Fibroblast of skin of back (primary cell): ENCODE measurements at places on chromosomes 1 and 21.

DNA sequence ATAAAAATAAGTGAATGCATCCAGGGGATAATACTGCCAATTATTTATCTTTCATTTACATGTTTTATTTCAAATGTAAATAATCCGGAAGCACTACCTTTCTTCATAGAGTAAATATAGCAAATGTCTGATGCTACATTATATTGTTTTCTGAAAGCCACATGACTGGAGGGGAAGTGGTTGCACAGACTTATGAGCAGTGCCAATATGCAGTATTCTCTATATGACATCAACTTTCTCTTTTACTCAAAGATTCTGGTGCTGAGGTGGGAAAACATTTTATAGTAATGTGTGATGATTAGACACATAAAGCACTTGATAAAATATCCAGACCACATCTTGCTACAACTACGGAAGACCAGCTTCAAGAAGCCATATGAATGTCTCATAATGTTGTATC, 314.7 kb downstream of the NEGR1 start:
- DNase-seq = no peak

- DNase-seq = no peak
Observed at GRCh38 chr1:184152974-184153373, 101.4 kb downstream of the TSEN15 start.

GRCh38 chr1:216944864-216945510, 221.8 kb upstream of the ESRRG start:
- no peak for DNase-seq

GRCh38 chr1:41698916-41699860, 214.7 kb upstream of the EDN2 start:
- DNase-seq = no peak

- DNase-seq = no peak
Observed at GRCh38 chr1:30753660-30754123, 3.9 kb downstream of the LAPTM5 start.

DNA sequence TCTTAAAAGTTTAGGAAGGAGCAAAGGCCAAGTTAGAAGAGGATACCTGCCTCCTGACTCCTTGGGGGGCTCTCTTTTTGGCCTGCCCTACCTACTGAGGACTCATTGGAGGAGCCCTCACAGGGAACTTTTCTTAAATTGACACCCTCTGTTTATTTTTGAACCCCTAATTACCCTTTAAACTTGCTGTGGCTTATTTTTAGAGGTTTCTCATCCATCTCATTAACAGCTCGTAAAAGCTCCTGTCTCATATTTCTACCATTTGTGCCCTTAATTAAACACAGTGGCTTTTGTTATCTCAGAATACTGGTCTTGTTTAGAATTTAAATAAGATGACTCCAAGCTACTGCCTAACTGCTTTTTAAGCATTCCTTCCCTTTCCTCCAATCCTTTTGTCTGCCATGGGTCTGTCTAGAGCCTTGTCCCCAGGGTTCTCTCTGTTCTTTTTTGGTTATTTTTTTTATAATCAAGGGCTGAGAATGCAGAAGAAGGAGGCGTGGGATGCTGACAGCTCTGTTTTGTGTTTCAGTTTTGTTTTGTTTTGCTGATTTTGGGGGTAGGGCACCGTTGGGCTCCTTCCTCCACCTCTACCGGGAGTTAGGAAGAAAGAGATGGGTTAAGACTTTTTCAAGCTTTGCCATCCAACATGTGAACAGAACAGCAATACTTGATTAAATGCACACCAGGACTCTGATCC, 78.0 kb downstream of the SYT6 start:
- DNase-seq = no peak

DNA sequence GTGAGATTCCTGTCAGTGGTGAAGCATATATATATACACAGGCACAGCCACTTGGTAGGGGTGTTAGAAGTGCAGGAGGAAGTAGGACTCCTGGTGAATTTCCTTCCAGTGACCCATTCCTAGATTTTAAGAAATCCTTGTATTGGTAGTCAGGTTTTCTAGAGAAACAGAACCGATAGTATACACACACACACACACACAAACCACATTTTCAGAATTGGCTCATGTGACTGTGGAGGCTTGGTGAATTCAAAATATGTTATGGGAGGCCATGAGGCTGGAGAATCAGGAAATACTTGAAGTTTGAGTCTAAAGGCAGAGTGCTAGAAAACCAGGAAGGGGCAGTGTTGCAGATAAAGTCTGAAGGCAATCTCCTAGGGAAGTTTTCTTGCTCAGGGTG, 114.2 kb downstream of the FCRL5 start:
- DNase-seq = peak; percentile 21

GRCh38 chr1:222275729-222276465, 272.0 kb downstream of the HHIPL2 start:
- no peak for DNase-seq

- no peak for DNase-seq
Observed at GRCh38 chr1:178868706-178869105, 2.2 kb downstream of the ANGPTL1 start.

GRCh38 chr1:13554798-13555197, 28.8 kb upstream of the PDPN start:
- no peak for DNase-seq

- DNase-seq = no peak
Observed at GRCh38 chr1:231964241-231964640, 337.7 kb downstream of the DISC1 start.

DNA sequence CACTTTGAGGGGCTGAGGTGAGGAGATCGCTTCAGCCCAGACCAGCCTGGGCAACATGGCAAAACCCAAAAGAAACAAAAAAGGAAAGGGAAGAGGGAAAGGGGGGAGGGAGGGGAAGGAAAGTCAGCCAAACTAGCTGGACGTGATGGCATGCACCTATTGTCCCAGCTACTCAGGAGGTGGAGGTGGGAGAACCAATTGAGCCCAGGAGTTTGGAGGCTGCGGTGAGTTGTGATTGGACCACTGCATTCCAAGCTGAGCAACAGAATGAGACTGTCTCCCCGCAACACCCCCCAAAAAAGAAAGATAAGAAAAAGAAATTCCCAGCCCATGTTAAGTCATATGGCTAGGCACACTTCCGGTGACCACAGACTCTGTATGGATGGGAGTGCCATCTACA, 128.4 kb downstream of the PTPN14 start:
- no peak for DNase-seq

- DNase-seq = no peak
Observed at GRCh38 chr1:145795257-145795881, 28.5 kb downstream of the RNF115 start.

GRCh38 chr1:157306896-157307295, 168.7 kb upstream of the ETV3 start:
- no peak for DNase-seq

- DNase-seq = peak; percentile 44
Observed at GRCh38 chr1:2556277-2556677, at the start of gene TNFRSF14. TNFRSF14 (plus strand) TSS chr1:2556371; CDS start chr1:2556665, 294 bp downstream.

GRCh38 chr1:36988321-36988720, 46.0 kb downstream of the GRIK3 start:
- no peak for DNase-seq

DNA sequence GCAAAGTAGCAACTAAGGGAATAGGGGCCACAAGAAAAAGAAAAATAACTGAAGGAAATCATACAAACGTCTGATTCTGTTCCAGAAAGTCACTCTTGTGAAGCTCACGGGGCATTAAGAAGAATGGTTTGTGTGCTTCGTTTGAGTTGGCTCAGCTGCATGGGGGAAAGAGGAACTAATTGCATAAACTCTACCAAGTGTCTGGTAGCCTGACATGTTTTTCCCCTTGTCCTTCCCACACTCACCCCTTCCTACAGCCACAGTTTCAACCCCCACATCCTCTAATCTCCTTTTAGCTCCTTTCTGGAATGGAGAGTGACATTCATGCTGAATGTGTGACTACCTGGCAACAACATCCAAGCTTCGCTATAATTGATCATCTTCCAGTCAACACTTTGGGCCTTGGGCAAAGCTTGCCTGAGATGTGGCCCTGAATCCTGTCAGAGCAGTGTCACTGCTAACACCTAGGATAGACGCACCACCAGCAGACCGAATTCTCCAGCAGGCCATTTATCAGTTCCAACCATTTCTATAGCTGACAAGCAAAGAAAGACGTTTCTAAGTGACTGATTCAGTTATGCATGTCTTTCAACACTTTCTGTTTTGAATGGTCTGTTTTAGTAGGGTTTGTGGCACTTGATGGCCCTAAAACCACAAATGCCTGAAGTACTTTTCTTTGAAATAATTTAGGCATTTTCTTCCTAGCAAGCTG, 439.6 kb downstream of the TTLL7 start:
- no peak for DNase-seq

GRCh38 chr1:67084765-67085318, 30.9 kb upstream of the SLC35D1 start:
- DNase-seq = no peak

GRCh38 chr1:18649693-18650370, 19.2 kb downstream of the PAX7 start:
- DNase-seq = peak; percentile 53

DNA sequence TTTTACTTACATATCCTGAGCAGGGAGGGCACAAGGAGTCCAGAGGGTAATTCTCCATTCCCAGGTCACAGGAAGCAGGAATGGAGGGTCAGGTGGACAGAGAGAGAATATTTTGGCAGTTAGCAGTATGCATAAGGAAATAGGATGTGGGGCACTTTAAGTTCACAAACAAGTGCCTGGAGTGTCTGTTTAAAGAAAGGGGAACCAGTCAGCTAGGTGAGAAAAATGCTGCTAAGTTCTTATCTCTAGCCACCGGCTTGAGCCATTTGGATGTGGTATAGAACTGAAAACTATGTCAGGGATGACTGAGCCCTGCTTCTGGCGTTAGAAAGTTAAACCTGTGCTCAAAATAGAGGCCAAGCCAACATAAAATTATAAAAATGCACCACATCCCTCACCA, 739.7 kb upstream of the NCAM2 start:
- no peak for DNase-seq

DNA sequence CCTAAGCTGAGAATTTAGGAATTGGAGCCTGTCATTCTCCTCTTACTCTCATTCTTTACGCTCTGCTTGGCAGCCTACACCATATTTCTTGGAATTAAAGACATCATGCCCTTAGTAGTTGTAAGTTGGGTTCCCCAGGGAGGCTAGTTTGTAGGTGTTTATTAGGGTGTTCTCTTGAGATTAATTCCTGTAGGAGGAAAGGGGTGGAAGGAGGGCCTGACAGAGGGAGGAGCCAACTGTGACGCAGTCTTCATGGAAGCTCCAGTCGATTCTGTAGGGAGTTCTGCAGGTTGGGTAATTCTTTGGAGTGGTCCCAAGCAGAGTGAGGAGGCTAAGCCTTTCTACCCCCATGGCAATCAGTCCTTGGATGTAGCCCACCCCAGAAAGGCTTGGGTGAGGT, 111.4 kb downstream of the HHAT start:
- peak; percentile 23 for DNase-seq

DNA sequence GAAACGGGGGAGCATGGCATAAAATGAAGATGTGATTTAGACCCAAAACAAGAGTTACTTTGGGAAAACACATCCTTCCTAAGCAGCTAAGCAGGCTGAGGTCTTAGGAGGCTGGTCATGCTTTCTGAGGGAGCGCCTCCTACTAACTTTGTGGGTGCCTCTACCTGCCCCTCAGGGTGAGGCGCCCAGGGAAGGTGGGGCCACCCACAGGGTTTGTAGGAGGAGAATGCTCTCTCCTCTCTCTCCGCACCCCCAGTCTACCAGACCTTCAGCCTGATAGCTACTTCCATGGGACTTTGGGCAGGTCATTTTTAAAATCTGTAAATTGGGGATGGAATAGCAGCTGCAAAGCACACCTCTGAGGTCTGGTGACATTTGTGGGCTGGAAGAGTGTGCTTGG, 23.8 kb downstream of the SLC27A3 start:
- DNase-seq = no peak

DNA sequence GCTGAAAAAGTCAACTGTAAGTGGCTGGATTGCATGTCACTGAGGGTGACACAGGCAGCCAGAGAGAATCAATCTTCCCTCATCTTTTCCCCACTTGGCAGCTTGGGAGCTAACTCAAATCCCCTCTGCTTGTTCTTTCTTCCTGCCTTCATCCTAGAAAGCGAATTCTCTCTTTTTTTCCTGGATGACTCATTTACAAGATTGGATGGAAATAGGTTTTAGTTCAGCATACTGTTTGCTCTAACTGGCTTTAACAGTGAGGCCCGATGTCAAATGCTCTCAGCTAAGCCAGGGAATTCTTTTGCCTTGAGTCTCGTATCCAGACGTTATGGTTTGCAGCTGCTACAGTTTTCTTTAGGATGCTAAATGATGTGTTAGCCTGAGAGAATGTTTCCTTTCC, 72.7 kb downstream of the HUNK start:
- peak; percentile 89 for DNase-seq

DNA sequence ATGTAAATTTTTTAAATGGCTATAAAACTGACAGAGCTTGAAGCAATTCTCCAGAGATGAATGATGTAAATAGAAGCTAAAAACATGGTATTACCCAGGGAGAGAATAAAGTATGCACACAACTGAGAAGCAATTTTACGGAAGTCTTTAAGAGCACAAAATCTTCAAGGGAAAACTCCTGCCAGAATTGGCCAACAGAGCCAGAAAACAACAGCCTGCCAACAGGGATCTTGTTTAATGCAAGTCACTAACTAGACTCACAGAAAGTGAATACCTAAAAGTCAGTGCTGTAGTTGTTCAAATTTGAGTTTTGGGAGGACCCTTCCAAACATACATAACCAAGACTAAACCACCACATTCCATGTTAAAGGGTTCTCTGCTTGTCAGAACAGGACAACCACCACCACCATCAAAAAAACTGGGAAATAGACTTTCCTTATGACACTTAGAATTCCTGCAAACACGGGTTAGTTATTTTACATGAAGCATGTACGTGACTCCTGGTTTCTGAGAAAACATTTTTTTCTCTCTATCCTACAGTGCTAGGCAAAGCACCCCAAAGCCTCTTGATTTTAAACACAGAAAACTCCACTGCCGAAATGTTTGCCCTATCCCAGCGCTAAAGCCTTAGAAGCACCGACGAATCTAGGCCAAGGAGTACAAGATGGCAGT, 1.6 kb downstream of the EPS15 start:
- DNase-seq = no peak

DNA sequence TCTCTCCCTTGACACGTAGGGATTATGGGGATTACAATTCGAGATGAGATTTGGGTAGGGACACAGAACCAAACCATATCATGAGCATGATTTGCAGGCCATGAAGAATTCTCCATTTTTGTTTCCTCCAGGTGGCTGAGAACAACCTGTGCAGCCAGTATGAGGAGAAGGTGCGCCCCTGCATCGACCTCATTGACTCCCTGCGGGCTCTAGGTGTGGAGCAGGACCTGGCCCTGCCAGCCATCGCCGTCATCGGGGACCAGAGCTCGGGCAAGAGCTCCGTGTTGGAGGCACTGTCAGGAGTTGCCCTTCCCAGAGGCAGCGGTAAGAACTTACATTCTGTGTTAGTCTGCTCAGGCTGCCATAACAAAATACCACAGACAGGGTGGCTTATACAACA, 9.7 kb downstream of the MX1 start:
- DNase-seq = no peak

DNA sequence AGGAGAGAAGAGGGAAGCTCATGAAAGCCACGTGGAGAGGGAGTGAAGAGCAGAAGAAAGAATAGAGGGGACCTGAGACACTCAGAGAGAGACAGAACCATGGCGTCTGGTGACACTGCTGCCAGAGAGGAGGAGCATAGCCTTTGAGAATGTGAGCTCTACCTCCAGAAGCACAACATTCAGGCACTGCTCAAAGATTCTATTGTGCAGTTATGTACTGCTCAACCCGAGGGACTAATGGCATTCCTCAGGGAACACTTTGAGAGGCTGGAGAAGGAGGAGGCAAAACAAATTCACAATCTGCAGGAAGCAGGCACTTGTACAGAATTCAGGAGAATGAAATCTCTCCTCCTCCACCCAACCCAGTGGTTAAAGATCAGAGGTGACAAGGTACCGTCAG, 45.1 kb downstream of the BTBD8 start:
- DNase-seq = no peak
